ENCODE measurements at places on chromosomes 6 and 20.

DNA sequence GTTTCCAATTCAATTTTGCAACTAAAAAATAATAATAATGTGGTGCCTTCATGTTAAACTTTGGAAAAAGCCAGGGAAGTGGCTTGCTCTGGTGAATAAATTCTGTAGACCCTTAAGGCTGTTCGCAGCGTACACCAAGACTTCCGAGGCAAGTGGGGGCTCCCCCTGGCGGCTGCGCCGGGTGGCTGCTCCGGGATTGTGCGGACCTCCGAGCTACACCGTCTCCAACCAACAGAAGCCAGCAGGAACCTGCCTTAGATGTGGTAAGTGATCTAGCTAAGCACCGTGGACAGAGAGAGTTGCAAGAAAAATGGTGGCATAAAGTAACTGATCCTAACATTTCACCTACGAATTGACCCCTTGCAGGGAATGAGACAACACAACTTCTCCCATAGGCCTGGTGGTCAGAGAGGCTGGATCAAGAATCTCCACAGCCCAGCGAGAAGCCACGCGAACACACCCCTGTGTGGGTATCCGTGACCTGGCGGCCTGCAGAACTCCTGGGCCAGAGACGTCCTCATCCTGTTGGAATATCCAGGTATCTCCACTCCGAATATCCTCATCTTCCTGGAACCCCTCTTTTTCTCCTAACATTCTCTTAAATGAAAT lies 69.6 kb downstream of the TBXT start:
- no peak for DNase-seq

- DNase-seq = no peak
Measured at GRCh38 chr6:158970640-158971275, 29.2 kb downstream of the RSPH3 start.

- DNase-seq = no peak
Measured at GRCh38 chr6:96157018-96157565, 141.3 kb downstream of the FUT9 start.

DNA sequence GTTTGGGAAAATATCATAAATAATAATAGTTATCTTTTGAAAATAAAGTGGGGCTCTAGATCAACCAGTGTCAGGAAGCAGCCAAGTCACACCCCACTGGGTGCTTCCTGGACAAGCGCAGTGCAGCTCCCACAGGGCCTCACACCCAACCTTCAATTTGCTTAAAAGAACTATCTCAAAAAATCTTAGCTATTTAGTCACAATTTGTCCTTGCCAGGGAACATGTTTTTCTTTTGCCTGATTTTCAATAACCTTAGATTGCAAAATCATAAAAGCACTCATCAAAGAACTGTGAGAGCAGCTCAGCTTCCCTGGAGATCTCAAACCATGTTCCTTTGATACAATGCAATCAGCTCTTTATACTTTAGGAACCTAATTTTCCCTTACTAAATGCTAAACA lies 1.6 kb upstream of the NCOA7 start:
- DNase-seq = no peak

- no peak for DNase-seq
Measured at GRCh38 chr6:13550656-13551055, 23.7 kb upstream of the SIRT5 start.

- DNase-seq = no peak
Measured at GRCh38 chr6:147961481-147962141, 381.0 kb upstream of the SASH1 start.

DNA sequence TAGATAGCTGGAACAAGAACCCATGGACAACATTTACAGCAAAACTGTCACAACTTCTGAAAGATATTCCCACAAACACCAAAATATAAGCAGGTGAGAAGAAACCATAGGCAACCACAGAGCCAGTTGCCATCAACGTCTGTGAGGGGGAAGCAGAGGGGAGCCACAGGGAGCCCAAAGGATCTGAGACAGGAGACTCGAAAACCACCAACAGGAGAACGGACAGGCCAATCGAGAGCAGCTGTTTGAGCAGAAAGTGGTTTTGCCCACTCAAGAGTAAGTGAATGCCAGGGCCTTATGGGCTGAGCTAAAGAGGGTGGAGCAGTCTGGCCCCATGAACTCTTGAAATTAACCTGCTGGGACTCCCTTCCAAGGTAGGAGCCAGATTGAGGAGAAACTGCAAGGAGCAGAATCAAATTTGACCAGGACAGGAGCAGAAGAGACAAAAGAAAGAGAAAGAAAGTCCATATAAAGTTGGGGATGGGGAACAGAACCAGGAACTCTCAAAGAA lies 195.4 kb downstream of the ANKRD60 start:
- no peak for DNase-seq

DNA sequence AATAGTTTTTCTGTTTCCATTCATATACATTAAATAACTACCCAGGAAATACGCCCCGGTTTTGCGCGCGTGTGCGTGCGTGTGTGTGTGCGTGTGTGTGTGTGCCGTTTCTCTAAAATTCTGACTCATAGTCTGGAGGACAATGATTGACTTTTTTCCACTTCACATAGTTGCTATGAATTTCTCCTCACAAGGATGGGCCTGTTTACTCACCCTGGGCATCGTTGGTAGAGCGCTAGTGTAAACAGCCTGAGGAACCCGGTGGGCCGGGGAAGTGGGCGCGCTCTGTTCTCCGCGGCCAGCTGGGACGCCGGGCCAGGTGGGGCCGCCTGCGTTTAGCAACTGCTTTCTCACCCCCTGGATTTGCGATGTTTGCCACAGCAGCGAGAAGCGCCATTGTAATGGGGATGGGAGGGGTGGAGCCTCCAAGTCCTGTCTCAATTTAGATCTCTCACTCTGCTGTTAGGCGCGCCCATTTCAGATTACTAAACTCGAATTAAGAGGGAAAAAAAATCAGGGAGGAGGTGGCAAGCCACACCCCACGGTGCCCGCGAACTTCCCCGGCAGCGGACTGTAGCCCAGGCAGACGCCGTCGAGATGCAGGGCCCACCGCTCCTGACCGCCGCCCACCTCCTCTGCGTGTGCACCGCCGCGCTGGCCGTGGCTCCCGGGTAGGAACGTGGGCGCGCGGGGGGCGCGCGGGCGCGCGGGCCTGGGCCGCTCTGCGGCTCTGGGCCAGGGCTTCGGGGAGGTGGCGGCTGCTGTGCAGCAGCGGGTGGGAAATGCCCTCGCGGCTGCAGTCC lies at the start of gene CD109:
TSS of gene CD109 (plus strand) at position 585 of the 803 bp plus-strand sequence. CDS start at position 598, 13 bp downstream.
- peak; percentile 10 for DNase-seq

GRCh38 chr6:31663961-31664789 lies 622 bp downstream of the GPANK1 start:
- no peak for DNase-seq

- DNase-seq = no peak
Measured at GRCh38 chr20:24724982-24725533, 224.0 kb upstream of the CST7 start.

DNA sequence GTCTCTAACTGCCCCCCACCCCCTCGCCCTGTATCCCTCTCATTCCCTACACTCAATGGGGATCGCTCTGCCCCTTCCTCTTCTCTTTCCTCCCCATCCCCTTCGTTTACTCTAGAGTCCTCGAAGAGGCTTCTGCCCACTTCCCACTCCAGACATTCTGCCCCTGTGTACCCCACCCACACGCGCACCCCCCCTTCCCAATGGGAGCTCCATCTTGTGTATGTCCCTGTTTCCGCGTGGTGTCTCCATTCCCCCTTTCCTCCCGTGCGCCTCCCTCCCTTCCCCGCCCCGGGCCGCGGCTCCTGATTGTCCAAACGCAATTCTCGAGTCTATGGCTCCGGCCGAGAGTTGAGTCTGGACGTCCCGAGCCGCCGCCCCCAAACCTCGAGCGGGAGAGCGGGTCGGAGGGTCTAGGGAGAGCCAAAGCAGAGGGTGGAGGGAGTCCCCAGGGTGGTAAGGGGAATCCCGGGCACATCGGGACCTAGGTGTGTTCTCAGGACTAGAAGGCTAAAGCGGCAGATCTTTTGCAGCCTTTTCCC lies 679 bp upstream of the RING1 start:
- DNase-seq = no peak

DNA sequence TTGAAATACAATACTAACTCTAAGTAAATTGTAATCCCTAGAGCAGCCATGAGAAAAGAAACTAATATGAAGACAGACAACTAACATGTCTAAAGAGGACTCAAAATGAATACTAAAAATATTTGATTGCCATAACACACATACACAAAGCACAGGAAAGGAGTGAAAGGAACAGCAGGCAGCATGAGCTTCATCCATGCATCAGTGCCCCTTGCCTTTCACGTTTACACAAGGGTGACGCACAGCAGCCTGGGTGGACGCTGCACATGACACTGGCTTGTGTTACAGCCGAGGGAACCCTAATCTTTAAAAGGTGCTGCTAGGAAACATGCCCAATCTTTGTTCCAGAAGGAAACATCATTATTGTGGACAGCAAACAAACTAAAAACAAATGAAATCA lies 123.5 kb downstream of the MAN1A1 start:
- DNase-seq = no peak

DNA sequence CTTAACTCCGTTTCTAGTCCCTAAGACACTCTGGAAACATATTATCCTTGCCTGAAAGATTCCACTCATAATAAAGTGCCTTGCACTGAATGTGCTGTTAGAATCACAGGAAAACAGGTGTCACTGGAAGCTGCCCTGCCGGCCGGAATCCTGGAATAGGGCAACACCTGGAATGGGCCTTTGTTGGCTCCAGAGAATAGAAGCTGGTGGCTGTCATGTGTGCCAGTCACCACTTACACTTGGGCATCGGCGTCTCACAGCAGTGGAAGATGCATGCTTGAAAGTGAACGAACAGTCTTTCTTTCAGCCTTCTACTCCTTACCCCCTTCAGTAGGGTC lies 90.8 kb upstream of the AFDN start:
- DNase-seq = no peak

GRCh38 chr6:88376197-88376596 lies 210.1 kb upstream of the CNR1 start:
- no peak for DNase-seq

GRCh38 chr6:157677235-157677634 lies 145.8 kb upstream of the SNX9 start:
- no peak for DNase-seq

GRCh38 chr6:47403801-47404200 lies 73.8 kb upstream of the CD2AP start:
- no peak for DNase-seq

- DNase-seq = peak; percentile 99
Measured at GRCh38 chr6:106520711-106521401, 108.4 kb downstream of the RTN4IP1 start.

DNA sequence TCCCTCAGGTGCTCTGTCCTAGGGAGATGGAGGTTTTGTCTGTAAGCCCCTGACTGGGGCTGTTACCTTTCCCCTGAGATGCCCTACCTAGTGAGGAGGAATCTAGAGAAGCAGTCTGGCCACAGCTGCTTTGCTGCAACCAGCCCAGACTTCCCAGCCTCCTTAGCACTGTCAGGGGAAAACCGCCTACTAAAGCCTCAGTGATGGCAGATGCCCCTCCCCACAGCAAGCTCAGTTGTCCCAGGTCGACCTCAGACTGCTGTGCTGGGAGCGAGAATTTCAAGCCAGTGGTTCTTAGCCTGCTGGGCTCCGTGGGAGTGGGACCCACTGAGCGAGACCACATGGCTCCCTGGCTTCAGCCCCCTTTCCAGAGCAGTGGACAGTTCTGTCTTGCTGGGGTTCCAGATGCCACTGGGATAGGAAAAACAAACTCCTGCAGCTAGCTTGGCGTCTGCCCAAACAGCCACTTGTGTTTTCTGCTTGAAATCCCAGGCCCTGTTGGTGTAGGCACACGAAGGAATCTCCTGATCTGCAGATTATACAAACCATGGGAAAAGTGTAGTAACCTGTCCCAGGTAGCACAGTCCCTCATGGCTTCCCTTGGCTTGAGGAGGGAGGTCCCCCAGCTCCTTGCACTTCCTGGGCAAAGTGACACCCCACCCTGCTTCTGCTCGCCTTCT lies 146.4 kb upstream of the PROKR2 start:
- no peak for DNase-seq

DNA sequence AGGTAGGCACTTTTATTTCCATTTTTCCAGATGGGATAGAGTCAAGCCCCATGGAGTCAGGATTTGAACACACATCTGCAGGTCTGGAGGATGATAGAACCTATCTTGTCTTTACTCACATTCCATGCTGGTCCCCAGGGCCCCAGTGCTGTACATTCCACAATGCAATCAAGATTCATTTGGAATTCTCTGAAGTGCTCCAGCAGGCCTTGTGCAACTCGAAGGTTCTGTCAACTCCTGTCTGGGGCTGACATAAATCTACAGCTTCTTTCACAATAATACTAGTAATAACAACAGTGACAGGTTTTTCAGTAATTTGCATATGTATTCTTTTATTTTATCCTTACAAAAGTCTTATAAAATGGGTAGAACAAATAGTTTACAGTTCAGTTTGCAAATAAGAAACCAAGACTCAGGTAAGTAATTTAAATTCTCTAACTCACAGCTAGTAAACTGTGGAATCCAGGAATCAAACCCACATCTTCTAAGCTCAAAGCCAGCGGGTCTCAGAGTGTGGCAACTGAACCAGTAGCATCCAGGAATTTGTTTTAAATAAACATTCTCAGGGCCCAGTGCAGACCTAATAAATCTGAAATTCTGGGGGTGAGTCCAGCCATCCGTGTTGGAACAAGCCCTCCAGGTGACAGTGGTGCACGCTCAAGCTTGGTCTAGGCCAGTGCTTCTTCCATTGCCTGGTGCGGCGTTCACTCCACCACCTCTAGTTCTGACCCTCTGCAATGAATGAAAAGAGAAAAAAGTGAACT lies 137.0 kb upstream of the TNFAIP3 start:
- DNase-seq = no peak

GRCh38 chr20:51536116-51537069 lies 6.1 kb downstream of the NFATC2 start:
- no peak for DNase-seq

DNA sequence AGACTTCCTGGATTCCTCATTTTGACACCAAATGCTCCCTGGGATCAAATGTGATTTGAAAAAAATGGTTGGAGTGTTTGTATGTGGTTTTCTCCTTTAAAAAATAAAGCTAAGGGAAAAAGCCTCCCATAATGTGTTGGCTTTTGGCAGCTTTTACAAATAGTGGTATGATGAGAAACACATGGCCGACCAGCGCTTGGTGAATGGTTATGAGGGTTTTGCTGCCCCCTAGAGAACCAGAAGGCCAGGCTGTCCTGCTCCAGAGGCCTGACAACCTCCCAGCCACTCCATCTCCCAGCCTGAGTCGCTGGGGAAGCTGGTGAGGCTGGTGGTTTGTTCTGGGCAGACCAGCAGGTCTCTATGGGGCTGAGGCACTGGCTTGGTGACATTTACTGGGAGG lies 69.3 kb downstream of the CLIC5 start:
- DNase-seq = no peak

- no peak for DNase-seq
Measured at GRCh38 chr6:8400663-8401062, 34.7 kb downstream of the SLC35B3 start.

DNA sequence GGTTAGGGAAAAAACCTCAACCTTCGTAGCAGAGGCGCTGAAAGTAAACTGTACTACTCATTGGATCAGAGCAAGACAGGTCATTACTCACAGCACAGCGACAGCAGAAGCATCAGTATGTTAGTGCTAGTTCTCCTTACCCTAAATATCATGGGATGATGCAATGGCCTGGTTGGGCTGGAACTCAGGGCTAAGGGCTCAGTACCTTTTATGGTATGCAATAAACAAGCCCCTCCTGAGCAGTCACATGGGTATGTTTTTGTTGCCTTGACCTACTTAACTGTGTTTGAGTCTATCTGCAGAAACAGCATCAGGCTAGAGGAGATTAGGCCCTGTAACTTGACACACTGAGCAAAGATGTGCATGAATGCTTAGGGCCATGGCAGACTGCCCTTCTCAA lies 369.4 kb upstream of the IMPG1 start:
- DNase-seq = no peak

All from T-helper 2 cell (primary cell).